ENCODE measurements at places on chromosomes 2 and 18.

- no peak for DNase-seq
These were observed 1.6 kb downstream of the EPC2 start for GRCh38 chr2:148646231-148646559.

GRCh38 chr2:149020432-149020851 lies 18.1 kb upstream of the LYPD6B start:
- no peak for DNase-seq

DNA sequence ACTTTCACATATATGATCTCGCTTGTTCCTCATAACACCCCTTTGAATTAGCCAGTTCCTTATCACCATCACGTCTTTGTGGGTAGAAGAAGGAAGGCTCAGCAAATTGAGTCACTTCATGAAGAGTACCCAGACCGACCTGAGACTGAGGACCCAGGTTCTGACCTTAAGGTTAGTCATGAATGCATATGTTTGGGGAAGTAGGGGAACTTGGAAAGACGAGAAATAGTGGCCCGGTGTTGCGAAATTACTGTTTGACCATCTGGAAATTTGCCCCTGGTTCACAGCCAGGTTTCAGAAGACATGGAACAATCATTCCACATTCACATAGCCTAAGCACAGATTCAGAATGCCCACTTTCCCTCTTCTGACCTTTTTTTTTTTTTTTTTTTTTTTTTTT lies 59.8 kb downstream of the MEIS1 start:
- DNase-seq: no peak

DNA sequence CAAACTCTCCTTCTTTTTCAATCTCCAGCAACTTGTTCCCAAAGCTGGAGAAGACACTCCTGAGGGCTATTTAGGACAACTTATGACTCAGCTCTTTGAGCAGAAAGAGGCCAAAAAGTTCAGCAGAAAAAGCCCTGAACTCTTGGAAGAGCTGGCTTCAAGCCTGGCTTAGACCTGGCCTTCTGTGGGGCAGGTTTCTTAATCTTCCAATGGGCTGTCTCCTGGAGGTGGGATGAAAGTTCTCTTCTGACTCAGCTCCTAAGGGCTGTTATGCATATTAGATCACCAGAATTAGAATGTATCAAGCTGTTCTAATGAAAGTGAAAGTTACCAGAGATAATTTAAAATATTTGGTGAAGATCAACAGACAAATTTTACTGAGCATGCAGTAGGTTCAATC lies 129.4 kb downstream of the RAD51AP2 start:
- DNase-seq: no peak

GRCh38 chr2:156157670-156158069 lies 174.9 kb downstream of the NR4A2 start:
- DNase-seq: no peak

- no peak for DNase-seq
These were observed 83.8 kb downstream of the MGAT5 start for GRCh38 chr2:134337631-134338030.

- no peak for DNase-seq
These were observed 48.1 kb downstream of the LHCGR start for GRCh38 chr2:48707466-48707865.

DNA sequence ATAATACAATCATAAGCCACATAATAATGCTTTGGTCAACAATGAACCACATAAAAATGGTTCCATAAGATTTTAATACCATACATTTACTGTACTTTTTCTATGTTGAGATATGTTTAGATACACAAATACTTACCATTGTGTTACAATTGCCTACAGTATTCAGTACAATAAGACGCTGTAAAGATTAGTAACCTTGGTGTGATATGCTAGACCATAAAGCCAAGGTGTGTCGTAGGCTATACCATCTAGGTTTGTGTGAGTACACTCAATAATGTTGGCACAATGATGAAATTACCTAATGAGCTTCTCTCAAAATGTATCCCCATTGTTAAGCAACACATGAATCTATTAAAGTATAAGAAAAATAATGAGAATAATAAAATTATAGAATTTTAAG lies 662.3 kb downstream of the SATB2 start:
- DNase-seq: no peak

- no peak for DNase-seq
These were observed 135.7 kb upstream of the EPC2 start for GRCh38 chr2:148508878-148509287.

DNA sequence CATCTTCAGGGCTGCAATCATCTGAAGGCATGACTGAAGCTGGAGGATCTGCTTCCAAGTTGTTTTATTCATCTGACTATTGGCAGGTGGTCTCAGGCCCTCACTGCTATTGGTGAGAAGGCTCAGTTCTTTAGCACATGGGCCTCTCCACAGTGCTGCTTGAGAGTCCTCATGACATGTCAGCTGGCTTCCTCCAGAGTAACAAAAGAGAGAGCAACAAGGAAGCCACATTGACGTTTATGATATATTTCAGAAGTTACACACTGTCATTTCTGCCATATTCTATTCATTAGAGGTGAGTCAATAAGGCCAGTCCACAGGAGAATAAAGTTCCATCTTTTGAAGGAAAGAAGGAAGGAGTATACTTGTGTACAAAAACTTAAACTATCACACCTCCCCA lies 7.9 kb upstream of the SIGLEC15 start:
- no peak for DNase-seq

DNA sequence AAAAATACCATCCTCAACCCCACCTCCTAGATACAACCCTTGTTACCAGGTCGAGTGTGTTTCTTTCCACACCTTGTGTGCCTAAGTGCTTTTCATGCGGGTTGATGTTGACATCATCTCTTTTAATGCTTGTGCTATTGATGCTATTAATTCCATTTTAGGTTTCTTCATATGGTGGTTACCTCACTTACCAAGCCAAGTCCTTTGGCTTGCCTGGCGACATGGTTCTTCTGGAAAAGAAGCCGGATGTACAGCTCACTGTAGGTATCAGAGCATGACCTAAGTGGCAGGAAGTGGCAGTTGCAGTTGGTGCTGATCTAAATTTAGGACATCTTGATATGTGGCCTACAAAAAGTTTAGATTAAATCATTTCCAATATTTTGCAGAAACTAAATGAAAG lies 149.9 kb upstream of the TTC39C start:
- DNase-seq: no peak
